ENCODE measurements at places on chromosomes 12 and 14. TPM values are rescaled to one million over a fixed set of nuclear protein-coding genes. Genes with fewer than 3 reads are reported as not detected.

The CATSPERB gene
- 4.3 TPM for total RNA-seq

The IGFBP6 gene
- 1,664 TPM for total RNA-seq

The SLC24A4 gene
- total RNA-seq: not detected

The BICDL1 gene
- not detected for total RNA-seq

The PRIMA1 gene
- 9.4 TPM for total RNA-seq

The KLHDC1 gene
- total RNA-seq: not detected

The OTOGL gene
- total RNA-seq: not detected

The EFS gene
- 38.1 TPM for total RNA-seq

The FGFR1OP2 gene
- 34.3 TPM for total RNA-seq

The HOXC11 gene
- 0.32 TPM for total RNA-seq

The MCRS1 gene
- total RNA-seq: 66.8 TPM

The TTC6 gene
- total RNA-seq: not detected

The C1QL4 gene
- not detected for total RNA-seq

The GYS2 gene
- not detected for total RNA-seq

The COL2A1 gene
- total RNA-seq: not detected

The RHOF gene
- 1.9 TPM for total RNA-seq

The BTG1 gene
- 17.3 TPM for total RNA-seq

The SERPINA6 gene
- total RNA-seq: not detected

The CLEC2A gene
- total RNA-seq: not detected

The MYL2 gene
- not detected for total RNA-seq

The CD163L1 gene
- not detected for total RNA-seq

The FSCB gene
- not detected for total RNA-seq

The EXOC3L4 gene
- total RNA-seq: not detected

The RNASE2 gene
- not detected for total RNA-seq

The SYT1 gene
- 0.64 TPM for total RNA-seq

The SPSB2 gene
- 14.5 TPM for total RNA-seq

The SNW1 gene
- 16.8 TPM for total RNA-seq

The PTCSC3 gene
- not detected for total RNA-seq

The B4GALNT1 gene
- 16.6 TPM for total RNA-seq

All from ascending aorta (tissue), 2 donors.